ENCODE measurements at places on chromosomes 3 and 15.
A peak's percentile ranks its signal among the peaks of the same experiment; 100 is the strongest.

- DNase-seq, result peak; percentile 53
These were observed 9.2 kb upstream of the SEMA4B start for GRCh38 chr15:90191794-90192509.

DNA sequence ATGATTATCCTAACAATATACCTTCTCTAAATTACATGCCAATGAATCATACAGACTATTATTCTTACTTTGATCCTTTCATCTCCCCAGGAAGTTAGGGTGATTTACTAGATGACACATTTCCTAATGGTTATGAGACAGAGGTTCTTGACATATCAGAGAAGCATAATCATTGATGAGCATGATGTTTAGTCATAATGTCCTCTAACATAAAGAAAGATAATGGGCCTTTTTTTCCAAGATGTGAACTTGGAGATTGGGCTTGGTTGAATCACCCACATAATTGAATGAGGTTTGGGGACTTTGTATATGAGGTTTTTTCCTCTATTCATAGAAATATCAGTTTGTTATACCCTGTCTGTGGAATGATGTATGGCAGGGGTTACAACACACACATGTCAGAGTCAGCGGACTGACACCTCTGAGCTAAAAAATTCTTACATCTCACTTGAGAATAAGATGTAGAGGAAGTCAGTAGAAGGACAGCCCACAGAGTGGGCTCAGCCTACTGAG lies 69.7 kb upstream of the DCBLD2 start:
- no peak for DNase-seq

DNA sequence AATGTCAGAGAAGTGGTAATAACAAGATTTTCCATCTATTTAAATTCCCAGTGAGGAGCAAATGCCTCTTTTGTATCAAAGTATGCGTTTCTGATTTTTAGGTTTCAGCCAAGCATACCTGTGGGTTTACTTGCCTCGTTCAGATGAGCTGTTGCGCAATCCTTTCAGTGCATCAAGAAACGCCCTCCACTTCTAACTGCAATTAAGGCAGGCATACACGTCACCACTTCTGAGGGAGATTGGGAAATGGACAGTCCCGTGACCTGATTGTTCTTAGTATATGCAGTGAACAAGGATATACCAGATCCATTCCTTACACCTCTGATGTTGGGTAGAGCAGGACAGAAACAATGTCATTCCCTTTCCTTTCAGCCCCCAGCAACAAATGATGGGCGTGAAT lies 219.0 kb downstream of the ITPR1 start:
- no peak for DNase-seq

GRCh38 chr3:146169891-146170290 lies 8.9 kb upstream of the PLOD2 start:
- DNase-seq, result no peak

GRCh38 chr3:193940526-193940925 lies 195.4 kb upstream of the HES1 start:
- no peak for DNase-seq

DNA sequence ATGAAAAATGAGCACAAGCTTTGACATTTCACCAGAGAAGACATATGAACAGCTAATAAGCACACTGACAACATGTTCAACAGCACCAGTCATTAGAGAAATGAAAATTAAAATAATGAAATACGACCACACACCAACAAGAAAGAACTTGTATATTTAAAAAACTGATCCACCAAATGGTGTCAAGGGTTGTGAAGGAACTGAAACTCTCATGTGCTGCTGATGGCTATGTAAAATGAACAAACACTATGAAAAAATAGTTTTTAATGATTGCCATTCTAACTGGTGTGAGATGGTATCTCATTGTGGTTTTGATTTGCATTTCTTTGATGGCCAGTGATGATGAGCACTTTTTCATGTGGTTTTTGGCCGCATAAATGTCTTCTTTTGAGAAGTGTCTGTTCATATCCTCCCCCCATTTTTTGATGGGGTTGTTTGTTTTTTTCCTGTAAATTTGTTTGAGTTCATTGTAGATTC lies 193.8 kb downstream of the SCAPER start:
- no peak for DNase-seq

DNA sequence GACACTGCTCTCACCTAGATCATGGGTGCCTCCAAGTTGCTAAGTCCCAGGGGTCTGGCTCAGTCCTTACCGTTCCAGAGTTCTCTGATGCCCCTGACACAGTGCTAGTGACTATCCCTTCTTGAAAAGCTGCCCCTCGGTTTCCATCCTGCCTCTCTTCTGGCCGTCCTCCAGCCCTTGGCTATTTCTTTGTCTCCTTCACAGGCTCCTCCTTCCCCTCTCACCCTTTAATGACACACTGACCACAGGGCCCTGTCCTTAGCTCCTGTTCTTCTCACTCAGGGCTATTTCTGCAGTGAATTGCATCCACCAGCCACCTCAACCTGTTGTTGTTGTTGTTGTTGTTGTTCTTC lies 31.1 kb downstream of the SLC28A1 start:
- DNase-seq, result no peak

DNA sequence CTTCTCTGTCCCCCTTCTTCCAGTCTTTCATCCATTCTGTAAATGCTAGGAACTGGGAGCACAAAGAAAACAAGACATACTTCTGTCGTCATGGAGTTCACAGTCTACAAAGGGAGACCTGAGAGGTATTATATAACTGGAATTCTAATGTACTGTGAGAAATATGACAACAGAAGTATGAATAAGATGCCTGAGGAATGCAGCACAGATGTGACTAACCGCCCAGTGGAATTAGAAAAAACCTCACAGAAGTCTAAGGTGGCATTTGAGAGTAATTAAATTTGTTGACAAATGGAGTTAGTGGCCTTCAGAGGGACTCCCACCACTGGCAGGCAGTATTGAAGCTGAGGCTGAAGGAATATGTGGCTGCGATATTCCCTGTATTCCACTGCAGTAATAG lies 168.5 kb upstream of the FAM3D start:
- DNase-seq, result no peak

DNA sequence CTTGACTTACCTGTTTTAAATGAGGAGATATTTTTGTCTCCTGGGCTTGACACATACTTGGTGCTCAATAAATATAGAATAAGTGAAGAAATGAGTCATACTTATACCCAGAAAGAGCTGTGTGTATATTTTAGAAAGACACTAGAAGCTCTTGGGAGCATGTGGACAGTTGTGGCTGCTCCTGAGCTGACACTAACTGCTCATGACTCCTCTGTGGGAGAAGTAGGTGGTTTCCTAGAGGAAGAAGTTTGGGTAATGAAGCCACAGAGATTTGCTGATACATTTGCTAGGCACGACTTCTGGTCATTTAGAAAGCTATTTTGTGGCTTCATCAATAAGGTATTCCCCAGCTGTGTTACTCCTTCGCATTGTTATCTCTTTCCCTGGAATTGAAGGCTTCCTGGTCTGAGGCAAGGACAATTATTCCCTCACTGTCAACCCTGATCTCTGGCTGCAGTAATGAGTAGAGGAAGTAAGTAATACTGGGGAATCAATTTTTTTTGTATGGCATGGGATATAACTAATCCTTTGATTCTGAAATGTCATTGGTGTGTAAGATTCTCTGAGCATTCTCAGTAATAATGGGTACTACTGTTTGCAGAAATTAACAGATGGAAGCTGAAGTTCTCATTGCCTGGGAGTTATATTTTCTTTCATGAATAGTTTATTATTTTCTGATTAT lies 79.6 kb upstream of the DCBLD2 start:
- no peak for DNase-seq

DNA sequence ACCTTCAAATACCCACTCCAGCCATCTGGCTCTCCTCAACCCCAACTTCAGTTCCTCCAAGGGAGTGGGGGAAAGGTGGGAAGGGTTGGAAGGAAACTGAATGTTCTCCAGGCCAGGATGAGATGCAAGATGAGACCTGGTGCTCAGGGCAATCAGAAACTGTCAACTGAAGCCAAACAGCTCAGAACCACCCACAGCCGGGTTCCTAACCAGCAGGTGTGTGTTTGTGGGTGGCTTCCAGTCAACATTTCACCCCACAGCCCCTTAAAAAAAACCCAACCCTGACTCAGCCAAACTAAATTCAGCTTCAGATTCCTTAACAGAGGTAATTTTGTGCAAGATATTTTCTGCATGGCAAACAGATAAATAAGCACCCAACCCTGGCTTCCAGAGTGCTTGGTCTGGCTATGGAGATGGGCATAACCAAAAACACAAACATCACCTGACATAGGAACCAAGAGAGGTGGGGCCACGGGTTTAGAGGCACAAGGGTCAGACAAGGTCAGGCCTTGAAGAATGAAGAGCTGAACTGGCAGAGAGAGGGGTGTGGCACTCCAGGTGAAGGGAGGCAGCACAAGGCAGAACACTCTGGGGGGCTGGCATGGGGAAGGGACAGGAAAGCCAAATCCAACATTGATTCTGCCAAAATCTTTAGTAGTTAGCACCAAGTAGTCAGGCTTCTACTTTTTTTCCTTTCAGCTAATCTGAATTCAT lies 34.7 kb downstream of the ZNF445 start:
- DNase-seq, result no peak

GRCh38 chr15:47293466-47294162 lies 423.7 kb upstream of the SEMA6D start:
- no peak for DNase-seq

DNA sequence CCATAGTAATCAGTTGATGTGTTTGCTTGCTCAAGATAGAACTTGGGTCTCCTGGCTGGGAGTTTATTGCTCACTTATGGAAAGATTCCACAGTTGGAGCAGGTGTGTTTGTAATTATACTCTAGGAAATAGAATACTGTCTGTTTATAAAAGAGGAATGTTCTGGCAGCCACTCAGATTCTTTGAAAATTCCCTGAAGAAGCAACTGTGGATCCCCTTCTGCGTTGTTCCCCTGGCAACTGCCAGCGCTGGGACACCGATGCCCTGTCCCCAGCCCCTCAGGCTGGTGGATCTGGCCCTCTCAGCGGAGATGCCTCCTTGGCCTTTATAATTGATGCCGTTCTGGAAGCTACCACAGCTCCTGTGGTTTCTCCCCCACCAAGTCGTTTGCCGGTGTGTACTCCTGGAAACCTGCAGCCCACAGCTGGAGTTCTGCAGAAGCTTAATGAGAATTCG lies 225.9 kb downstream of the ITPR1 start:
- no peak for DNase-seq

DNA sequence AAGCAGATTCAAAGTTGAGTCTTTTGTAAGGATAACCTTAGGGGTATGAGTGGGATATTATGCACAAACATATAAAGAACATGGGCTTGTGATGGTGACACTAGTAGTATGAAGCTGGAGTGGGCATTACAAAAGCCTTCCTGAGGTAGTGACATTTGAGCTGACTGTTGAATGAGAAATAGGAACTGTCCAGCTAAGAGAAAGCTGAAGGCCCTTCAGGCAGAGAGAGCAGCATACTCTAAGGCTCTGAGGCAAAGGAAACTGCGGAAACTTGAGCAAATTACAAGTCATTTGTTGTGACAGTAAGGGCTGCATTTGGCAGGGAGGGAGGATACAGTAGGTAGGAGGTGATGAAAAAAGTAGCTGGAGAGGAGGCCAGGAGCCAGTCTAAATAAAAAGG lies 190.7 kb upstream of the CD96 start:
- no peak for DNase-seq

- DNase-seq, result no peak
These were observed 52.2 kb upstream of the ACTC1 start for GRCh38 chr15:34847598-34847997.

DNA sequence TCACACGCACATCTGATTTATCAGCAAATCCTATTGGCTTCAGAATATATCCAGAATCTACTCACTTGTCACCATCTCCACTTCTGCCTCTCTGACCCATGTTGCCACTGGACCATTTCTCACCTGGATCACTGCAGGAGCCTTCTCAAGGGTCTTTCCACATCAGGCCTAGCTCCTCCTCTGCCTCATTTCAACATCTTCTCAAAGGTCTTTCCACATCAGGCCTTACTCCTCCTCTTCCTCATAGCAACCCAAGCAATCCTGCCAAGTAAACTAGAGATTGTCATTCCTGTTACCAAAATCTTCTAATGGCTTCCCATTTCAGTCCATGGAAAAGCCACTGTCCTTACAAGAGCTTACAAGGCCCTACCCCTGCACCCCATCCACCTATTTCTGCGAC lies 18.0 kb upstream of the DUT start:
- no peak for DNase-seq

DNA sequence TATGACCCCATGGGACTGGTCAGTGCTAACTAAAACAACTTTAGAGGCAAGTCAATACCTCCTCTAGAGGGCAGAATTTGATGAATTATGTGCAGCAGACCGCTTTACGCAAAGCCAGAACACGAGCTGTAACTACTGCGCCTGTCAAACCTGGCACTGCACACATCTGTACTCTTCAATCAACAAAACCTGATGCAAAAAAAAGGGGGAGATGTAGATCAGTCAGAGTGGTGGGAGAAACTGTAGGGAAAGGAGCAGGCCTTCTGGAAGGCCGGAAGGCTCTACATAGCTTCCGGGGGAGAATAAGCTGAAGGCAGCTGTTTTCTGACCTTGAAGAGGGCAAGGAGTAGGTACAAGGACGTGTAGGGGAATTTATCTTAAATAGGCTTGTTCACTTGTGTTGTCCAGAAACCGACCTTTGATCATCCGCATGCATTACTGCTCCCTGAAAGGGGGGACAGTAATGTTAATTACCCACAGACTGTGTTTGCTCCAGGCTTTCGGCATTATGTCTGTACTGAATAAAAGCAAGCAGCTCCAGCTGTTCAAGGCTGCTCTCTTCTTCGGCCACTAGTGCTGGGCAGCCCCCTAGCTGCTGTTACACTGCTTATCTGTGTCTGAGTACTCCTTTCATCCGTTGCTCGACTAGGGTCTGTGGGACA lies 41.0 kb downstream of the GPR160 start:
- no peak for DNase-seq

GRCh38 chr15:59696332-59696731 lies 7.2 kb upstream of the BNIP2 start:
- no peak for DNase-seq

- no peak for DNase-seq
These were observed 171.1 kb upstream of the CCDC54 start for GRCh38 chr3:107206141-107206540.

- DNase-seq, result no peak
These were observed 124.2 kb downstream of the TMCO5A start for GRCh38 chr15:38058596-38059075.

DNA sequence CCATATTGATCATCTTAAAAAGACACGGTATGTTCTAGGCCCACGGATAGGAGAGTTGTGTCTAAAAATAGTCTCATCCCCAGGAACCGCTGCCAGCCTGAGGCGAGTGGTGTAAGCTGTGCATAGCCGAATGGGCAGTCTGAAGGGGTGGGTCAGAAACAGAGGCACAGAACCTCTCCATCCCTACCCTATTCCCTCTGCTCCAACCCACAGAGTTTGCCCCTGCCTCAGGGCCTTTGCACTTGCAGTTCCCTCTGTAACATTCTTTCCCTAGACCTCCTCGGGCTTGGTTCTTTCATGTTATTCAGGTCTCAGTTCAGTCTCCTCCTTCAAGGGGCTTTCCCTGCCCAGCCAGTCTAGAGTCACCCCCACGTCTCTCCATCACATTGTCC lies 4.8 kb downstream of the SCN5A start:
- DNase-seq, result no peak

DNA sequence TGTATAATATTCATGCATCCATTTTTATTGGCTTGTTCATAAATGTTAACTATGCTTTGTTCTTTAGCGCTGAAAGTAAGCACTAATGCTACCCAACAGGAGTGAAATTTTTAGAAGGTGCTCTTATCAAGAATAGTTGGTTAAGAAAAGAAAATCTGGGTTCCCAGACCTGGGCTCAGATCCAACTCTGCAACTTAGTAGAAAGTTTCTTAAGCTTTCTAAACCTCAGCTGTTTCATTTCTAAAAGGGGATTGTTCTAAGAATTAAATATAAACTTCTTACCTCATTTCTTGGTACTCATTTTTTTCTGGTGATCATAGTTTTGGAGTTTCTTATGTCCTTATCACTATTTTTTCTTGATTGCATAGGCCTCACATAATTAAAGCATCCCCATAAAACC lies 12.1 kb downstream of the ARPP21 start:
- no peak for DNase-seq

Data from naive thymus-derived CD4-positive, alpha-beta T cell (primary cell).